ENCODE measurements at places on chromosomes 3 and 15.

- no peak for DNase-seq
Observed at GRCh38 chr15:70165716-70166284, 68.1 kb upstream of the TLE3 start.

- peak; percentile 23 for DNase-seq
Observed at GRCh38 chr3:46280105-46280797, 38.0 kb downstream of the CCR3 start.

DNA sequence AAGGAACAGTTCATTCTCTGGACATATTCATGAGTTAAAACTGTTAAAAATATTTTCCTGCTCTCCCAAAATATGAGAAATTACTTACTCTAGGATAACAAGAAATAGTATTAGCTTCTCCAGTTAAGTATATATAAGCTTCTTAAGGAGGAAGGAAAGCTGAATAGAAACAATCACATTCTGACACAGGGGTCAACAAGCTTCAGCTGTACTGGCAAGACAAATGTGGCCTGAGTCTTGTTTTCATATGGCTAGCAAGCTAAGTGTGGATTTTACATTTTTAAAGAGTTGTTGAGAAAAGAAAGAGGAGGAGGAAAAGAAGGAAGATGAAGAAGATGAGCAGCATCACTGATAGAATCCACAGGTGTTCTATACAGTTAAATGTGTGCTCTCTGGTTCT is 313.8 kb downstream of the ZPLD1 start:
- DNase-seq, result no peak

- no peak for DNase-seq
Observed at GRCh38 chr15:52670087-52670486, 9.1 kb downstream of the ATOSA start.

DNA sequence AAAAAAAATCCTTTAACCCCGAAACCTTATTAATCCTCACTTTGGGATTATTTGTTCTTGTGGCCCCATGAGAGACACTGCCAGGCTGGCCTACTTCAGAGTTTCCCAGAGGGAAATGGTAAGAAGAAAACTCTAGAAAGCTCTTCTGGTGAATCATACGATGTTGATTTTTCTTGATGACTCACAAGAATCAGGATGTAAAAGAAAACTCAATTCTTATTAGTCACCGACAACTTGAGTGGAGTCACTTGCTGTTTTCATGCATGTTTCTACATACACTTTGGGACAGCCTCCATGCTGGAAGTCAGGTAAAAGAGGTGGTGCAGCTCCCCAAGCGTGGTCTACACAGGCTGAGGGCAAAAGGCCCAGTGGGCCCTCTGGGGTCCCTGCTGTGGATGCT is 42.8 kb downstream of the MYO5C start:
- no peak for DNase-seq

DNA sequence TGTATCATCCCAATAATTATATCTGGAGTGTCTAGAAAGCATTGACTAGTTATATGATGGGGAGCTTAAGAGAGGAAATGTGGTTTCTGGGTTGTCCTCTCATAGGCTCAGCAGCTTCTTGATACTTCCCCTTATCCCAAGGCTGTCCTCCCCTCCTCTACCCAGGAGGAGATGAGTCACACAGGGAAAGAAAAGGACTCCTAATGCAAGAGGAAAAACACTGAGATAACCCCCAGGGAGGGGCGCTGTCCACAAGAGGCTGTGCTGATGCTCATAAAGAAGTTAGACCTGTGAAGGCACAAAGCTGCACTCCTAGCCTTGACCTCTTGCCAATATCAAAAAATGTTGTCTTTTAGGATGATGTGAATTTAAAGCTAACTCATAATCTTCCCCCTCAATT is 28.8 kb upstream of the GYG1 start:
- DNase-seq, result no peak

- DNase-seq, result no peak
Observed at GRCh38 chr3:147397155-147397874, 9.0 kb downstream of the ZIC4 start.

- no peak for DNase-seq
Observed at GRCh38 chr3:154552338-154552737, 122.3 kb upstream of the GPR149 start.

GRCh38 chr3:186257866-186258265 is 104.2 kb downstream of the DGKG start:
- DNase-seq, result no peak

DNA sequence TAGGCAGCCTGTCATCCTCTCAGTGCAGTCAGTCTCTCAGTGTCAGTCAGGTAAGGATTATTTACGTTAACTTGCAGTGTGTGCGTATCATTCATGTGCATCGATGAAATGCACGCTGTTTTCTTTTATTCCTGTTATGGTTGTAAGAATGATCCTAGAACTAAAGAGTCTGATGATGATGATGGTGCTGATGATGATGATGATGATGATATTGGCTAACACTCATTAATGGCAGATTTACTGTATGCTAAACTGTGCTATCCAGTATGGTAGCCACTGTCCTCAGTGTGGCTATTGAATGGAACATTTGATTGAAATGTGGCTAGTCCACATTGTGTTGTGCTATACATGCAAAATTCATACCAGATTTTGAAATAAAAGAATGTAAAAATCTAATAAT is 39.4 kb downstream of the FANCI start:
- DNase-seq, result no peak

- DNase-seq, result no peak
Observed at GRCh38 chr3:122947738-122948137, 79.8 kb downstream of the SEMA5B start.

GRCh38 chr3:98986073-98986472 is 84.6 kb upstream of the DCBLD2 start:
- no peak for DNase-seq

- no peak for DNase-seq
Observed at GRCh38 chr3:165529451-165529850, 307.8 kb downstream of the BCHE start.

- peak; percentile 17 for DNase-seq
Observed at GRCh38 chr3:32143849-32144757, 37.7 kb downstream of the GPD1L start.

- no peak for DNase-seq
Observed at GRCh38 chr3:59777667-59778077, 727.8 kb upstream of the CFAP20DC start.
